ENCODE measurements at places on chromosomes 6 and 20.

GRCh38 chr20:3648951-3649350 lies 14.2 kb downstream of the GFRA4 start:
- peaks cover 33% of the 10 kb centered on the region for H3K4me1 ChIP-seq
- H3K27me3 ChIP-seq: no peaks in the 10 kb centered on the region
- no peaks in the 10 kb centered on the region for H3K36me3 ChIP-seq

GRCh38 chr6:126067073-126067472 lies 80.7 kb downstream of the TRMT11 start:
- no peak overlapping the region for H3K4me3 ChIP-seq
- H3K27ac ChIP-seq: no peak overlapping the region
- no peaks in the 10 kb centered on the region for H3K27me3 ChIP-seq
- no peaks in the 10 kb centered on the region for H3K4me1 ChIP-seq
- H3K36me3 ChIP-seq: no peaks in the 10 kb centered on the region
- DNase-seq: no peak

- no peaks in the 10 kb centered on the region for H3K36me3 ChIP-seq
- no peaks in the 10 kb centered on the region for H3K4me1 ChIP-seq
- no peak overlapping the region for H3K4me3 ChIP-seq
- H3K27me3 ChIP-seq: peaks cover 65% of the 10 kb centered on the region
- no peak for DNase-seq
Observed at GRCh38 chr6:41428996-41429421, 93.6 kb downstream of the NCR2 start.

DNA sequence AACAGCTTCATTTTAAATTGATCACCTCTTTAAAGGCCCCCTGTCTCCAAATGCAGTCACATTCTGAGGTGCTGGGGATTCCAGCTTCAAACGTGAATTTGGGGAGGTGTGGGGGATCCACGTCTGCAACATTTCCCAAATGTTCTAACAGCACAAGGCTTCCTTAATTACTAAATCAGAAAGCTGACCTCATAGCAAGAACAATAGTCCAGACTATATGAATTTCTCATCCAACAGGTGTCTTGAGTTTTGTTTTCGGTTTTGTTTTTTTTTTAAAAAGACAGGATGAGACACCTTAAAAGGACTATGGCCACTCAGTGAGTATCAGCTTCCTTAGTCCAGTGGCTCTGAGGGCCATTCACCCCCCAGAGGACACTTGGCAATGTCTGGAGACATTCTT lies 11.5 kb downstream of the ATP9A start:
- no peaks in the 10 kb centered on the region for H3K36me3 ChIP-seq
- H3K4me3 ChIP-seq: no peak overlapping the region
- H3K27ac ChIP-seq: peak overlapping the region; percentile 48
- peaks cover 9% of the 10 kb centered on the region for H3K4me1 ChIP-seq
- DNase-seq: peak; percentile 70

DNA sequence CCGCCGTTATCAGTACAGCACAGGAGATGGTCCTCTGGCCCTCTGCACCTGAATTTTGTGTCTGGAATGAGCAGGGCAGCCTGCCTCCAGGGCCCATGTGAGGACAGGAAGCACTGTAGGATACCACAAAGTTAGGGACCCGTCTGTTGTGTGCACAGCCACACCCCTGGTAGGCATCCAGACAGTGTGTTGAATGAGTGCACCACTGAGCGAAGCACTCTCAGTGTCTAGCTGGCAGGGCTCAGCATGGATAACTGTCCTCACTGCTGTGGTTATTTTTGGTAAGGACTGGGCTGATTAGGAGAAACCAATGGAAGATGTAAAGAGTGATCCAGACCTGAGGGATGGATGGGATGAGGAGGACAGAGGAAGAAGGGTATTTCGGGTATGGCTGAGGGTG lies 178.7 kb downstream of the CLIC5 start:
- H3K4me3 ChIP-seq: no peak overlapping the region
- H3K4me1 ChIP-seq: peaks cover 3% of the 10 kb centered on the region
